ENCODE measurements at places on chromosomes 4 and X.

GRCh38 chr4:13836946-13837912 lies 209.7 kb upstream of the BOD1L1 start:
- DNase-seq, result peak; percentile 4

- DNase-seq, result no peak
Measured at GRCh38 chr4:122131562-122132157, 20.5 kb upstream of the BLTP1 start.

GRCh38 chr4:112130906-112131305 lies 14.3 kb upstream of the FAM241A start:
- no peak for DNase-seq

- DNase-seq, result peak; percentile 11
Measured at GRCh38 chr4:157075811-157076577, at the start of gene GLRB. TSS of gene GLRB (plus strand) at chr4:157076150. CDS start at chr4:157078025, 1,875 bp downstream.

- DNase-seq, result no peak
Measured at GRCh38 chr4:22850630-22851029, 157.9 kb downstream of the GBA3 start.

DNA sequence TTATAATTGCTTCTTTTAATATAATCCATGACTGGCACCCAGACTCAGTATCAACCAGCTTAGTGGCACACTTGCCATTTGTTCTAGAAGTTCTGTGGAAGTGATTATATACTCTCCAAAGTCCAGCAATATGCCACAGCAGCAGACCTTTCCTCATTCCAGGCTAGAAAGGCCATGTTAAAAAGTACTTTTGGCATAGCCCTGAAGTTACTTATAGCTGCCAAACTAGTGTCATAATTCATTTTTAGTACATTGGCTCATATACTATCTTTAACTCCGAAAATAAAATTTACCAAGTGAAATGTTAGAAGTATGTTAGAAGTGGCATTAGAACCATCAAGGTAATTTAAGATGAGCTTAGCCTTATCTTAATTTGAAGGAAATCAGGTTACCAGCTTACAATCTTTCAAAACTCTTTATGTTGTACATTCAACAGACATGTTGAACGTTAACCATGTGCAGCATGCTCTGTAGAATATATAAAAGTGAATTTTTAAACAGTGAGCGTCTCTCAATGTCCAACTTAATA lies 714.2 kb upstream of the LCORL start:
- DNase-seq, result no peak

GRCh38 chr4:186740822-186741221 lies 17.2 kb upstream of the FAT1 start:
- DNase-seq, result peak; percentile 61

GRCh38 chr4:46804781-46805413 lies 104.1 kb downstream of the COX7B2 start:
- DNase-seq, result no peak

DNA sequence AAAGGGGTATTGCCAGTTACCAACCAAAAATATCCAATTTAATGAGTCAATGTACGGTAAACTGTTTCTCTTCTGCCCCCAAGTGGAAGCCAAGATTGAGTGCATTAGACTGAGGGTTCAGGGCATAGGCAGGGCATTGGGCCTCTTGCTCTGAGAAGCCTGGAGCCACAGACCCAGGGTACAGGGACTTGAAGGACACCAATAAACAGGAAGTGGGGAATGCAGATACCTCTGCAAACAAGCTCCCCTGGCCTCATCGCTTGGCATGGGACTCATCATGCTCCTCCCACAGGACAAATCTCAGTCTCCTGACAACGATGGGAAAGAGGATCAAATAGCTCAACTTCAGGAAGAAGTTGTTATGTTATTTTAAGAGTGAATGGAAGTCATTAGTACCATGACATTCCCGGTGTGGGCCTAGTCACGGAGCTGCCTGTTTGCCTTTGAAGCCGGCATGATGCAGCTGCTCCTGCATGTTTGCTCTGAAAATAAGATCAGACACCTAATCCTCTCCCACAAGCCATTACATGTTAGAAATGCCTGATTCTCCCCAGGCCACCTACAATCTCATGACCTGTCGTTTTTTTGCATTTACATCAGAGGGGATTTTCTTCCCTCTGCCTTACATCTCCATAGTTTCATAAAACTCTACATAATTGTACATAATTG lies 224.2 kb downstream of the RCHY1 start:
- DNase-seq, result no peak

DNA sequence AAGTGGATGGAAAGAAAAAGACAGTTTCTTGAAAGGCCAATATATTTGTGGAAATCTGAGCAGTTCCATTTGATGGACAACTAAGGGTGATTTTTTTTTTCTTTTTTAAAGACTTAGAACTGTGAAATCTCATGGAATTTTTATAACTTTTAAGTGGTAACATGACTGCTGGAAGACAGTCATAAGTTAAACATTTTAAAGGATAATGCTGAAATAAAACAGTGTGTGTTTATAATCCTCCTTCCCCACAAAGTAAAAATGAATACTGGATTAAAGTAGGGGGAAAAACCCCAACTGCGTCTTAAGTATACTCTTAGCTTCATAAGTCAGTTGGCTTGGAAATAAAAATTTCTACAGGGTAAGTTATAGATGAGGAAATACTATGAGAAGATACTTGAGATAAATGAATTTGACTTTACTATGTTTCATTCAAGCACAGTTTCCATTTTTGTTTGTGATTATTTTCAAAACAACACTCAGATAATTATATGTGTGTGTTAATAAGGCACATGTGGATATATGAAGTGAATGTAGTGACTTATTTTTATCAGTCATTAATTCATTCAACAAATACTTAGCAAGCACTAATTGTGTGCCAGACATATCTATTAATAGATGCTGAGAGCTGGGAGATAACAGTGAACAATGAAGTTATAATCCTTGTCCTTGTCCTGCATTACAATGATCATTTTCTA lies 129.2 kb upstream of the ETNPPL start:
- DNase-seq, result no peak

DNA sequence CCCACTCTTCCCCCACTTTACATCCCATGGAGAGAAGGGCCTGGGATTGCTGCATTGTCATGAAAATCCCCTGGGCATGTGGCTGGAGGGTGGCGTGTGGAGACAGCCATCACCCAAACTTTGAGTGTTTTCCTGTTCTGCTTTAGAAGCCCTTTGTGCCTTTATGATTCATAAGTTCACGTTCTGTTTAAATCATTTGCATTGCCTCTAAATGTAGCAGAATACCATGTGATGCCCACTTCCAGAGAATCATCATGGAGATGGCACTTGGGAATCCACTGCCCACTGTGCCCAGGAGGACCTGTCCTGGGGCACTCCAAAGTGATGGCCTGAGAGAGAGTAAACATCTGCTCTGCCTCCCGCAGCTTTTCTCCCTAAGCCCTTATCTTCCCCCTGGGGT lies 52.8 kb downstream of the MED28 start:
- no peak for DNase-seq

GRCh38 chrX:95626748-95627147 lies 1057.9 kb upstream of the DIAPH2 start:
- no peak for DNase-seq

GRCh38 chr4:25500626-25501316 lies 123.7 kb downstream of the ANAPC4 start:
- DNase-seq, result no peak

- DNase-seq, result no peak
Measured at GRCh38 chrX:69386681-69387080, 117.4 kb upstream of the NALF2 start.

DNA sequence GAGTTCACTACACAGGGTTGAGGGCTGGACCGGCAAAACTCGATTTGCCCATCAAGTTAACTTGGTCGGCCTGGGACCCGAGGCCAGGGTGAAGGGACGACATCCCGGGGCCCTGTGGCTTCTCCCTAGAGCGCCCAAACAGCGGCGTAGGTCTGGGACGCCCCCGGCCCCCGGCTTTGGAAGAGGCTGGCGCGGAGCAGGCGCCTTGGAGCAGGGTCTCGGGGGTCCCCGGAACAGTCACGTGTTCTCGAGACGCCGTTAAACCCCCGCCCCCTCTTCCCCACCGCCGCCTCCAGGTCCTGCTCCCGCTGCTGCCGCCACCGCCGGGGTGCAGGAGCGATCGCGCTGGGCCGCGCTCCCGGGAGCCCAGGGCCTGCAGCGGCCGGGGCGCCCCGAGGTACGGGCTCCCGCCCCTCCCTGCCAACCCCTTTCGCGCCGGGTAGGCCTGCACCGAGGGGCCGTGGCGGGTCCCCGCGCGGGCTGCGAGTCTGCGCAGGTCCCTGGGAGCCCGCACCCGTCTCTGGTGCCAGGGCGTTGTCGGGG lies at the start of gene NPY5R:
Gene NPY5R (plus strand): TSS at position 289 of the 543 bp plus-strand sequence. CDS start 6,382 bp downstream, outside the sequence.
- no peak for DNase-seq

DNA sequence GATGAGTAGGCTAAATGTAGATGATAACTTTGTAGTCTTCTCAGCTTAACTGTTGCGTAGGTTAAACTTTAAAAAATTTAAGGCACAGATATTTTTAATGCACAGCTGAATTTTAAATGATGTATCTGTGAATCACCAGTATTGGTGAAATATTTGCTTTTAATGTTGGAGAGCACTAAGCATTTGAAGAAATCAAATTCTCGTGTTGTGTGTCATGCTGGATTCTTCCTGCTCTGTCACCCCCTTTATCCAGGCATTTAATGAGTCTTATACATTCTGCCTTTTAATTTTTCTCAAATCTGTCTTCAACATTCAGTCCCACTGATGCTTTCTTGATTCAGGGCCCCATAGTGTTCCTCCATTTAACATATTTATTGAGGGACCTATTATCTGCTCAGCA lies 76.7 kb downstream of the SLC4A4 start:
- peak; percentile 68 for DNase-seq

DNA sequence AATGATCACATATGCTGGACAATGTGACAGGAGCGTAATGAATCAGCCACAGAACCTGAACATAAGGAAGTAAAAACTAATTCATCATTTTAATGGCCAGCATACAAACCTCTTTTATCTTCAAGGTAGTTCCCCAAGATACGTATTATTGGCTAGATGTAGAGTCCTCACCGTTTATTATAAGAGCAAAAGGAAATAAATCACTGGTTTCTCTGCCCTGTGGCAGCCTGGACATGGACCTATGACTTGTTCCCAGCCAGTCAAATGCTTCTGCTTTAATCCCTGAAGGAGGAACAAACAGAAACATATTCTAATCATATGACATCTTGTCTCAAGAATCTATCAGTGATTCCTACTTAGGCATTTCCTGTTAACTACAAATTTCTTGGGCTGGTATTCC lies 86.8 kb upstream of the FAM241A start:
- peak; percentile 14 for DNase-seq

DNA sequence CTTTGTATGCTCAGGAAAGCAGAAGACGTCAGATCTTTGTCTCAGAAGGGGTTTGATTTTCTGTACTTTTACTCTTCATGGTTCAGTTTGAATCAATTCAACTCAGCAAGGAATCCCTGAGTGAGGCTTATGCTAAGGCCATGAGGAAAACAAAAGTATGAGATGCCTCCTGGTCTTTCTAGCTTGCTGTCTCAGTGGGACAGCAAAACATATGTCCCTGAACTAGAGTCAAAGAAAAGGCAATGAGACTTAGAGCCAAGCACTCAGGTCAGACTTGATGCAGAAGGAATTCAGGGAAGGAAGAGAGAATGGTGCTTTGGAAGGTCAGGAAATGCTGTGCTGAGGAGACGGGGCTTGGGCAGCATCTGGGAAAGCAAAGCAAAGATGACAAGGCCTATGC lies 236.2 kb upstream of the SFRP2 start:
- DNase-seq, result no peak

DNA sequence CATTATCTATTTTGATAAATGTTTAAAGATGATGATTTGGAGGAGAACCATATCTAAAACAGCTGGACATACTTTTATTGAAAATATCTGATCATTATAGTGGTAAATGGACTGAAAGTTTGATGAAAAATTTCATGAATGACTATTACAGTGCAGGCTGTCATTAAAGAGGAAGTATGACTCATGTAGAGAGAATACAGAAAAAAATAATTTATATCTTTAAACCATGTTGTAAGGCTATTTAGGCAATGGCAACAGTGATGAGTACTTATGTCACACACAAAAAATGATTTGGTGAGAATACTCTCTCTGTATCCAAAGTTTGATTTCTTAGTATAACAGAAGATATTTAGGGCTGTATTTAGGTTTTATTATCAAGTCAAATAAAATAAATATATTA lies 3.9 kb upstream of the GLRB start:
- peak; percentile 55 for DNase-seq

DNA sequence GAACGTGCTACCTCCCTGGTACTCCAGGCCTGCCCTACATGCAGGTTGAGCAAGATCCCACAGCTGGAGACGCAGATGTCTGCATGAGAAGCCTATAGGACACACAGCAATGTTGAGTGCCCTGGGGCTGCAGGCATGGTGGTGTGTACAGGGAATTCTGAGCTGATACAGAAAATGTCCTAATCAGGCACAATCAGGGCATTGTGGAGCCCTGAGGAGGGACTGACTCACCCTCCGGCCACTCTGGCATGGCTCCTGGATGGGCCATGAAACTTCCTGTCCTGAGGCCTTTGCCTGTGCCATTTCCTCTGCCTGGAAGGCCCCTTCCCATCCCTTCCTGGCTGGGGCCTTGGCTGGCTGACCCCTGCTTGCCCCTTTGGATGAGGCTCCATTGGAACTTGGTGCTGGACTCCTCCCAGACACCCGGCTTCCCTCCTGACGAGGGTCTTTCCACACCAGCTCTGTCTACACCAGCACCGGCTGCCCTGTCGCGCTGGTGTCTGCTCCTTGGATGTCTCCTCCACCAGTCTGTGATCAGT lies 16.7 kb upstream of the AFAP1 start:
- peak; percentile 80 for DNase-seq

- DNase-seq, result no peak
Measured at GRCh38 chr4:86274642-86275041, 85.2 kb downstream of the MAPK10 start.

DNA sequence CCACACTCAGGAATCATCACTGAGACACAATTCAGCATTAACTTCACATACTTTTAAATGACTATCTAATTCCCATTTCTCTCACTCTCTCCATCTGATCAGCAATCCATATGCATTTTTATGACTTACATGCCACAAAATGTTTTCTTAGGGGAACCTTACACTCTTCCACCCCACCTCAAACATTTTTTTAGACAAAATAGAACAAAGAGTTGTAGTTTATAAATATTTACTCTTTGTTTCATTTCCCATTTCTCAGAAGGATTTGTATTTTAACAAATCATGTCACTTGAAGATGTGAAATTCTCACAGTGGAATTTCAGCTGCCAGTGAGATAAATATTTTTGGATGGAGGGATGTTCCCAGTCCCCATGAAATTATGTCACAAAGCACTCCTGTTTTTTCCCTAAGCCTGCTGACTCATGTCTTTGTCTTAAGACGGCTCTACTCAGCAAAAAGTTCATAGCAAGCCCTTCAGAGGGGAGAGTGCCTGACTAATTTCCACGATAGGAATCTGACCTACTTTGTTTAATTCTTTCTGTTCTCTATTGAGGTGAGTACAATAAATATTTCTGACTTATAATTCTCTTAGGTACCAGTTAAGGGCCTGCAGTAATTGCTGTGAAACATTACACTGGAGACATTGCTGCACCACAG lies 257.7 kb downstream of the THOC2 start:
- no peak for DNase-seq

- no peak for DNase-seq
Measured at GRCh38 chr4:100067255-100067654, 117.2 kb upstream of the H2AZ1 start.

DNA sequence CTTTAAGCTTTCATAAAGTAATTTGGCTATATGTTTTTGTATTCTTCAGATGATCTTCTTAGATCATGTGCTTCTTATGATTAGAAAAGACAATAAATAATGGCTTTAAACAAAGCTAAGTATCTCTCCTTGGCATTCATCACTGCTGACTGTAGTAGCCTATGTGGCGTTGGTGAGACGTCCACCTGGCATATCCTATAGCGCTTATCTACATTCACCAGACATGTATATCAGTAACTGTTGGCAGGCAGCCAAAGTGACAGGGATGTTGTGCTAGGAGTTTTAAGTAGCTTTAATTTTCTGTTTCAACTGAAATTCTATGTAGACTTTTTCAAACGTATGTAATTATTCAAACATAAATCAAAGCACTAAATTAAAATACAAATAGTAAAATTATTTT lies 276.4 kb downstream of the IL15 start:
- peak; percentile 14 for DNase-seq

Measured in IMR-90 (cell line).